ENCODE measurements at places on chromosomes 1 and 21.

- DNase-seq = no peak
Measured at GRCh38 chr1:94142583-94142982, 21.6 kb upstream of the ABCA4 start.

DNA sequence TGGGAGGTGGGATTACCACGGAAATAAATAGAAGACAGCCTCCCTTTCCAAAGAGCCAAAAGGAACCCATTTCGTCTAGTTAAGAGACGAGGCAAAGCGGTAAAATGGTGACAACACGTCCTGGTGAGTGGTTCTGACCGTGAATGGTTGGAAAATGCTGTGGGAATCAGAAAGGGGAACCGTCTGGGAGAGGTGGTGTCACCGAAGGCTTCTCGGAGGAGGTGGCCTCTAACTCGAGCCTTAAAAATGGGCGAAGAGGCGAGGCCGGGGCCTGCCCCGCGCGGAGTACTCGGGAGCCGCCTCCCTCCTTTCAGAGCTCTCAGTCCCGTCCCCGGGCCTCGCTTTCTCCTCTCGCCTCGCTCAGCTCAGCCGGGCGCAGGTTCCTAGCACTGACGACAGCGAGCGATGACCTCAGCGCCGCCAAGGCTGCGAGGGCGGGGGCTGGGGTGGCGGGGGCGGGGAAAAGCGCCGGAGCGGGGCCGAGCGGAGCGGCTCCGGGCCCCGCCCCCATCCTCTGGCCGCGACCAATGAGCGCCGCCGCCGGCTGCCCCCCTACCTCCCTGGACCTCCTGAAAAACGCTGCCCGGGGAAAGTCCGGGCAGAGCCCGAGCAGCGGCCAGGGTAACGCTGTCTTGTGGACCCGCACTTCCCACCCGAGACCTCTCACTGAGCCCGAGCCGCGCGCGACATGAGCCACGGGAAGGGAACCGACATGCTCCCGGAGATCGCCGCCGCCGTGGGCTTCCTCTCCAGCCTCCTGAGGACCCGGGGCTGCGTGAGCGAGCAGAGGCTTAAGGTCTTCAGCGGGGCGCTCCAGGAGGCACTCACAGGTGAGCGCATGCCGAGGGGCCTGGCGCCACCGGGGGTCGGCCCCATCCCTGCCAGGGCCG is at the start of gene BTG2:
Gene BTG2 (plus strand): TSS at position 601 of the 890 bp plus-strand sequence. CDS start 88 bp downstream, at position 689.
- DNase-seq = peak; percentile 97

GRCh38 chr1:158145173-158145719 is 35.4 kb upstream of the CD1D start:
- no peak for DNase-seq

DNA sequence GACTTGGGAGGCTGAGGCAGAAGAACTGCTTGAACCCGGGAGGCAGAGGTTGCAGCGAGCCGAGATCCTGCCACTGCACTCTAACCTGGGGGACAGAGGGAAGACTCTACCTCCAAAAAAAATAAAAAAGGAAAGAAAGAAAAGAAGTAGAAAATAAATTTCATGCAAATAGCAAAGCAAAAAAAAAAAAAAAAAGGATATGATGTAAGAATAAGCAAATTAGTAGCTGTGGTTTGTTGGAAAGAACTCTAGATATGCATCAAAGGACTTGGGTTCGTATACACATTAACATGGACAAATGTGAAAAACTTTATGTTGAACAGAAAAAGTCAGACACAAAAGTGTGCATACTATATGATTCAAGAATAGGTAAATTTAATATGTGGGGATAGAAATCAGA is 11.9 kb downstream of the WASF2 start:
- DNase-seq = no peak

DNA sequence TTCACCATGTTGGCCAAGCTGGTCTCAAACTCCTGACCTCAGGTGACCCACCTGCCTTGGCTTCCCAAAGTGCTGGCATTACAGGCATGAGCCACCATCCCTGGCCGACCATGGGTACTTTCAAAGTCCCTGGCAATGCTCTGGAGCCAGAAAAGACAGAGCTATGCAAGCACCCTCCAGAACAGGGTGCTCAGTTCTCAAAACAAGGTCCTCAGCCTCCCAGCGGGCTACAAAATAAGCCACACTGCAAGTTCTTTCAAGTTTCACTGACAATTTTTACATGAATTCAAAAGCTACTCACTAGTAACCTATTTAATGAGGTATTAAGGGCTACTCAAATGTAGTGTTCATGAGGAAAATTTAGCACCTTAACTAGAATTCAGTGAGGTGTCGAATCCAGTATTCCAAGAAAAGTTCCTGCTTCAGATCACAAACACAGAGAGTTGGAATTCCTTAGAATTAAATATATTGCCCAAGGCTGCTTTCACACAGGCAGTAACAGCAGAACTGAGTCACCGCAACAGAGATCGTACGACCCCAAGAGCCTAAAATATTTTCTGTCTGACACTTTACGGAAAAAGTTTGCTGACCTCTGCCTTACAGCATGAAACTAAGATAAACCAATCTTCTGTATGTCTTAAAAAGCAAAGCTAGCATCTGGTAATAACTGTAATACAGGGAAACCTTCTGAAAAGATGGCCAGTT is 60.7 kb downstream of the HSF2BP start:
- DNase-seq = no peak

DNA sequence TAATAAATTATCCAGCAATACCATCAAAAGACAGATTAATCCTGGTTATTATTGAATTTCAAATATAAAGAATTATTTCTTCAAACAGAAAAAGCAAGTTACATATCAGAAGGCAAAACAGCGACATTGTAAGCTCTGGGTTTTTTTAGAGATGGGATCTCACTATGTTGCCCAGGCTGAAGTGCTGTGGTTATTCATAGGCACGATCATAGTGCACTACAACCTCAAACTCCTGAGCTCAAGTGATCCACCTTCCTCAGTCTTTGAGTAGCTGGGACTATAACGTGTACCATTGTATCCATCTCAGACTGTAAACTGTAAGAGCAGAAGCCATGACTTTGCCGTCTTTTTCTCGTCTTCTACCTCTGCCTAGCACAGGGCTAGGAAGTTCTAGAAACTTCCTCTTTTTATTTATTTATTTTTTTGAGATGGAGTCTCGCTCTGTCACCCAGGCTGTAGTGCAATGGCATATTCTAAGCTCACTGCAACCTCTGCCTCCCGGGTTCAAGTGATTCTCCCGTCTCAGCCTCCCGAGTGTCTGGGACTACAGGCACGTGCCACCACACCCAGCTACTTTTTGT is 20.0 kb upstream of the GPX7 start:
- DNase-seq = no peak

GRCh38 chr21:44708866-44709425 is 2.4 kb downstream of the TSPEAR start:
- DNase-seq = peak; percentile 63

DNA sequence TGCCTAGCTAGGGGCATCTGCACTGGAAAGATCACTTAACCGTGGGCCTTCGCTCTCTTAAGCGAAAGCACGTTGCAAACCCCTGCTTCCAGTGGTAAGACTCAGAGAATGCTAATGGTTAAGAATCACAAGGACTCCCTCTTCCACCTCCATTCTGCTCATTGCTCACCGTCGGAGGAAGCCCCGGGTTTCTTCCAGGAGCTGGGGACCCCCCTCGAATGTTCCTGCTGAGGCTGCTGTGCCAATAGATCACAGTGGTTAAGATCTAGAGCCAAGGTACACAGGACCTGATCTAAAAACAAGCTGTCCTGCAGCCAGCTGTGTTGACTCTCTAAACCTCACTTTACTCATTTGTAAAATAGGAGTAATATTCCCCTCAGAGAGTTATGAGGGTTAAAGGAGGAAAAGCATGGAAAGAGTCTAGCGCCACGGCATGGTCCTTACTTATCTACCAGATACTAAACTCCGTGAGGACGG is 765 bp downstream of the VAMP3 start:
- peak; percentile 14 for DNase-seq

GRCh38 chr1:60727552-60727951 is 354.8 kb upstream of the NFIA start:
- no peak for DNase-seq

DNA sequence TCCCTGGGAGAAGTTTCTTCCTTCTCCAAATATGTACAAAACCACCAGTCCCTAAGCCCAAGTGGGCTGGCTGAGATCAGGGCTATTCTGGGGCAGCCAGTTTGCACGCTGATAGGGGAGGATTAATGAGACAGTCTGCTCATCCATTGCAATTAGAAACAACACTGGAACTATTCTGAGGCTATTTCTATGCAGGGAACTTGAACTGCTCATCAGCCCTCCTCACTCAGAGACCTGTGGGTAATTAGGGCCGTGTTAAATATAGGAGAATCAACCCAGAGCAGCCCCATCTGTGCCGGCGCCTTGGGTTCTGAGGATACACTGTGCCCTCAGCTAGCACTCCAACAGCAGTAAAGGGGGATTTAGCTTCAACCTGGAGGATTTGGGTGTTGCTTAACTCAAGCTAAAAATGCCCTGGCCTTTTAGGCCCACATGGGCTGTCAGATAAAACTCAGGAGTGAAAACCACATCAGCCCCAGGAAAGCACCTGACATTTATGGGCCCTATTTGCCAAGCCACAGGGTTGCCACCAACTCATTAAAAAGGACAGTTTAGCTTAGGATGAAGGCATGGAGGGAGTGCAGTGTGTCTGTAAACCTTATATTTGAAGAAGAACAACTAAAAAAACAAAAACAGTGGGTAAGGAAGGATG is 53.9 kb downstream of the DUSP10 start:
- DNase-seq = no peak

GRCh38 chr1:192311281-192311680 is 5.5 kb upstream of the RGS21 start:
- peak; percentile 65 for DNase-seq

- DNase-seq = no peak
Measured at GRCh38 chr1:155966750-155967149, 11.6 kb downstream of the ARHGEF2 start.

- DNase-seq = no peak
Measured at GRCh38 chr1:221633841-221634409, 108.0 kb downstream of the DUSP10 start.

- no peak for DNase-seq
Measured at GRCh38 chr1:98659879-98660278, 1.6 kb upstream of the SNX7 start.
